HL-60 (cell line): ENCODE measurements at places on chromosomes 7 and 10.

DNA sequence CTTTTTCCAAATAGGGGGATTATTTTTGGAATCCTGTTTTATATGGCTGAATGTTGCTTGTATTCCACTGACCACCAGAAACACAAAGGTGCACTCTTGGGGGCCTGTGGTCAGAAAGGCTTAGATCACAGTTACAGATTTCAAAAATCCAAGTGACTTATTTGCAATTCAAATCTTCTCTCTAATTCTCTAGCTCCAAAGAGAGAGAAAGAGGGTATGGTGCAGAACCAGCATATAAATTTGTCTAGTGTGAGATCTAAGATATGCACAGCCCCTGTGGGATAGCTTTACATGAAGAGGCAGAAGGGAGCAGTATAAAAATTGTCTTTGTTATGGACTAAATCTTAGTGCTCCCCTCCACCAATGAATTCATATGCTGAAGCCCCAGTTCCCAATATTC, 1121.7 kb upstream of the CELF2 start:
- DNase-seq, result no peak

DNA sequence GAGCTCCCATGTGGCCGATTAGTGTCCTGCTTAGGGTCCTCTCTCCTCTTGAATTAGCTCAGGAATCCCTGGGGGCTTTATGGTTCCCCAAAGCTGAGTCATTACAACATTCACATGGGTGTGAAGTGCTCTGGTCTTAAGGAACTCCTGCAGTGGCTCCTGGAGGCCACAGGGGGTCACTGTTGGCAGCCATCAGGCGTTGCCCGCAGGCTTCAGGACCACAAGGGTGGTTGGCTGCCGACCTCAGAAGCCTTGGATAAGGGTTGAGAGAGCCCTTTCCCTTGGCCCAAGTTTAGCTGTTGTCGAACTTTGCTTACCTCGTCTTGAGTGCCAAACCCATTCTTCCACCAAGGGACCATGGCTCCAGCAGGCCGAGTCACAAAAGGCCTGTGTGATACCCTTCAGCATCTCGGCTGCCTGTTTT, 61.7 kb downstream of the SH2D4B start:
- DNase-seq, result peak; percentile 69

- no peak for DNase-seq
Measured at GRCh38 chr7:54810401-54810800, 51.4 kb upstream of the SEC61G start.

DNA sequence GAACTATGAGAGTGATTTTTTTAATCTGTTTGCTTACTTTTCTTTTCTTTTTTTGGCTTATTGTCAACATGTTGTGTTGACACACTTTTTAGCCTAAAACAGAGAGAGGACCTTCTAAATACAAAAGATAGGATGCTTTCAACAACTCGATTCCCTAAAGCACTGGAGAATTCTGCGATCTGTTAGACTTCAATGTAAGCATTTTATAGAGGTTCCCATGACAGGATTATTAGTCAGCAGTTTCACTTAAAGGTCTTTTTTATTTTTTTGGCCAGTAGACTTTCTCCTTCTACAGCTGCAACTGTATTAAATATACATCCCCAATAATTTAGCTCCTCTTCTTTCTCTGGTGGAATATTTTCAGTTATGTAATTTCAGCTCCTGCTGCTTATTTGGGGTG, 12.7 kb upstream of the NRP1 start:
- DNase-seq, result no peak

DNA sequence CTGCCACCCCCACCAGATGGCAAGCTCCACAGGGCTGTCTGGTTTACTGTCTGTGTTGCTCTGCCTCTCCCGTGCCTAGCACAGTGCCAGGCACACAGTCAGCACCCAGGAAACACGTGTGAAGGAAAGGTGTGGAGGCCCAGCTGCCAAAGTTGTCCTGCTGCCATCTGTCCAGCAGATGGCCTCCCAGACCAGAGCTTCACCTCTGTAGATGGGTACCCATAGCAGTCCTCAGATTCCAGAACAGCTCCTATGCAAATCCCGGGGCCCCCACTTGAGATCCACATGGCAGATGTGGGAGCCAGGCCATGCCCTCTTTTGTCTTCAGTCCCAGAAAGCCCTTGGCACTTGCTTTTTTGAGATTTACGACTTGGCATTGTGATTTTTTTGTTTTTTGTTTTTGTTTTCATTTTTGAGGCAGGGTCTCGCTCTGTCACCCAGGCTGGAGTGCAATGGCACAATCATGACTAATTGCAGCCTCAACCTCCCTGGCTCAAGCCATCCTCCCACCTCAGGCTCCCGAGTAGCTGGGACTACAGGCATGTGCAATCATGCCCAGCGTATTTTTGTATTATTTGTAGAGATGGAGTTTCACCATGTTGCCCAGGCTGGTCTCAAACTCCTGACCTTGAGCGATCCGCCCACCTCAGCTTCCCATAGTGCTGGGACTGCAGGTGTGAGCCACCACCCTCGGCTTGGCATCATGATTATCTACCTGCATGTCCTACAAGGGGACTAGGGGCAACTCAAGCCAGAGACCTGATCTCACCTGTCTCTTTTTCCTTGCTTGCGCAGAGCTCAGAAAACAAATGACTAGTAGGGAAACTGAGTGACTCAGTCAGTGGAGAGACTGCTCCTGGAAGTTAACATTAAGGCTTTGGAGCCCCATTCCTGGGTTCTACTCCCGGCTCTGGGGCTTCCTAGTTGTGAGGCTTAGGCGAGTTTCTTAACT, 16.9 kb upstream of the PALD1 start:
- no peak for DNase-seq

- no peak for DNase-seq
Measured at GRCh38 chr7:103058122-103058521, 16.5 kb downstream of the FBXL13 start.

DNA sequence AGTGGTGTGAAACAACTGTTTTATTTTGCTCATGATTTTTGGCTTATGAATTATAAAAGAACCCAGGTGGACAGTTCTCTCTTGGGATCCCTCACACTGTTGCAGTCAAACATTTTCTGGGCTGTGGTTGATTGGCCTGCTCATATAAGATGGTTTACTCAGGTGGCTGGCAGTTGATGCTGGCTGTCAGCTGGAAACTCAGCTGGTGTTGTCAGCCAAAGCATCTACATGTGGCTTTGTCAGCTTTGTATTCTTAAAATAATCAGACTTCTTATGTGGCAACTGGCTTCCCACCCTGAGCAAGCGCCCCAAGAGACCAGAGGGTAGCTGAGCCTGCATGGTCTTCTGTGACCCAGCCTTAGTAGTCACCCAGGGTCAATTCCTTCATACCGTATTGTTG, 534.7 kb downstream of the NRG3 start:
- no peak for DNase-seq

GRCh38 chr7:103141753-103142404, 7.0 kb downstream of the NAPEPLD start:
- no peak for DNase-seq

GRCh38 chr7:85681241-85681640, 494.4 kb upstream of the SEMA3D start:
- DNase-seq, result no peak

- no peak for DNase-seq
Measured at GRCh38 chr7:155911471-155912105, 99.3 kb upstream of the SHH start.

DNA sequence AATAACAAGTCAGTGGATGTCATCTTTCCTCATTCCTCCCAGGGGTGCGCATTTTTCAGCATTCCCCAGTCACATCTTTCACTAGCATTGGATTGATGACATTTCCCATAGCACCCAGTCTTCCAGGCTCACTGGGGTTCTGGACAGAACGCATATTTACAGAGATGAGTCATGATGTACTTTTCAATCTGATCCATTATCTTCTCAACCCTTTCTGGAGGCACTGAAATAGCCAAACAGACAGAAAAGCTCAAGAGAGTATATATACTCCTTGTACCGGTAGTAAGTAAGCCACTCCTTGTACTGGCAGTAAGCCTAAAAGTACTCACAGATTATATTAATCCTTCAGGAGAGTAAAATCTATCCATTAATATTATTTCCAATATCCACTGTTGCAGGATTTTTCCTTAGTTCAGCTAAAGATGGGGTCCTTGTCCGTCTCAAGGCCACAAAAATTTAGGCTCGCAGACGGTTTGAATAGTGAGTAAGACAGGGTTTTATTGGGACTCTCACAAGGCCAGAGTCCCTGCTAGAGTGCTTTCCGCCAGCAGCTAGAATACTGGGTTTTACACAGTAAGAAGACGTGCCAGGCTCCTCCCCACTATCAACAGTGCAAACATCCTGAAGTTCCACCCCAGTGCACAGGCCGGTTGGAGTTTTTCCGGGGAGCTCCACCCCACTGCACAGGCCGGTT, 60.8 kb downstream of the MDH2 start:
- no peak for DNase-seq

DNA sequence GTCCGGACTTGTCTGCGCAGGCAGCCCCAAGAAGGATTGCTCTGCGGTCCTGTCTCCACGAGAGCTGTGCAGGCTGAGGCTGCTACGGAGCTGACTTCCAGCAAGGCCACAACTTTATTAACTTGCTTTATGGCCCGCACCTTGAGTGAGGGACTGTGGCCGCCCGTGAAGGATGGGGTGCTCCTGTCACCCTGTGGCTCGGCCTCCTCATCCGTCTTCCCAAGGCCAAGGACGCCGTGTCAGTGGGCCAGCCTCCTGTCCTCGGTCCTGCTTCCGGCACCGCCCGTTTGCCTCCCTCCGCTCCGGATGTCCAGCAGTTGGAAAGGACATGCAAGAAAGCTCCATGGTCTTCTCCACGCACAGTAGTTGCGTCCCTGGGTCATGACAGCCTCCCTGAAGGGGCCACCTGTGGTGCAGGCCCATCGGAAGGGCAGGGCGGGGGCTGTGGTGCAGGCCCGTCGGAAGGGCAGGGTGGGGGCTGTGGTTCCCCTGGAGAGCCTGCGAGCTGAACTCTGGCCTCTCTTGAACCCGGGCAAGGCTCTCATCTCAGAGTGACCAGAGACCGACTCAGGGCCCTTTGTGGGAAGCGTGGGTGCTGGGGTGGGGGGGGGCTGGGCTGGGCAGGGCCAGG, 87.1 kb downstream of the NKX6-2 start:
- DNase-seq, result no peak

- DNase-seq, result no peak
Measured at GRCh38 chr7:96708872-96709271, 774 bp downstream of the SEM1 start.
